ENCODE measurements at places on chromosomes 2 and 18.

DNA sequence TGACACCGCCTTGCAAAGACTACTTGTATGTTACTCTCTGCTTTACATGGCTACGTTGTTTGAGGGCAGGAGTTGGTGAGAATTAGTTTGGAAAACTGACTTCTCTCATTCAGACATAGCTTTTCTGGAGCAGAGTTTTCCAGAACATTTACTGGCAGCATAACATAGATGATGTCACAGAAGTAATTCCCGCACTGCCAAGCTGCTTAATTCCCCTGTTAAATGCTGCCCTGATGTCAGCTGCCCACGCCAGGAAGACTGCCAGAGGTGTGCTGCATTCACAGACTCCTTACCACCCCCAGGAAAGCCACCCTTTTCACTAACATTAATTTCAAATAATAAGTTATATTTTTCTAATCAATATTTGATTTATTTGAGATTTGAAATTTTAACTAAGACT, 24.7 kb upstream of the PTPN2 start:
- DNase-seq, result no peak

GRCh38 chr2:16113568-16113967, 173.2 kb downstream of the MYCN start:
- no peak for DNase-seq

- no peak for DNase-seq
Observed at GRCh38 chr2:5561006-5561405, 131.2 kb upstream of the SOX11 start.

DNA sequence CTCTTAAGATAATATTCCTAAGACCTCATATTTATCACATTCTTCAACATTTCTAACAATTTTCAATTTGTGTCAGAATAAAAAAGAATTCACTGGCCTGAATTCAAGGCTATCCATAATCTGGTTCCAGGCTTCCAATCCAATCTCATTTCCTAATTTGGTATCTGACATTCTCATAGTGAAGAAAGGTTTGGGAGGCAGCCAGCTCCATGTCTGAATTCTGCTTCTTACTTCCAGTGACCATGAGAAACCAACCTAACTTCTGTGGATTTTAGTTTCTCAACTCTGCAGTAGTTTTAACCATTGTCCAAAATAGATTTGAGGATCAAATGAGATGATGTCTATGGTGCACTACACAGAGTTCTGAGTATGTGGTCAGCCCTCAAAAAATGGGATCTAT, 439.1 kb upstream of the GCFC2 start:
- no peak for DNase-seq

DNA sequence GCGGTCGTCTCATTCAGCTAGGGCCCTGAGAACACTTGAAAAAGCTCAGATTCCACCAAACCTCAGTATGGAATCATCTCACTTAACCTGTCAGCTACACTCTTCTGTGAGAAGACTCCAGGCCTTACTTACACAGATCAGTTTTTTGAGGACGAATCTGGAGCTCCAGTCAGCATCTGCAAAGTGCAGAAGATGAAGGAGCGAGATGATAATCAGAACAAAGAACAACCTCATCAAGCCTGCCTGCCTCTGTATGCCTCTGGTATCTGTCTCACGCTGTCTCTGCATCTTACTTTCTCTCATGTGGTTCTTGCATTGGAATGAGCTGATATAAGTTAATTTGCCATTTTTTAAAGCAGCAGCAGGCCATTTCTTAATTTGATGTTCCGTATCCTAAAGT, 444.1 kb upstream of the LRATD1 start:
- no peak for DNase-seq

GRCh38 chr18:69968039-69968438, 20.4 kb upstream of the CD226 start:
- peak; percentile 71 for DNase-seq

DNA sequence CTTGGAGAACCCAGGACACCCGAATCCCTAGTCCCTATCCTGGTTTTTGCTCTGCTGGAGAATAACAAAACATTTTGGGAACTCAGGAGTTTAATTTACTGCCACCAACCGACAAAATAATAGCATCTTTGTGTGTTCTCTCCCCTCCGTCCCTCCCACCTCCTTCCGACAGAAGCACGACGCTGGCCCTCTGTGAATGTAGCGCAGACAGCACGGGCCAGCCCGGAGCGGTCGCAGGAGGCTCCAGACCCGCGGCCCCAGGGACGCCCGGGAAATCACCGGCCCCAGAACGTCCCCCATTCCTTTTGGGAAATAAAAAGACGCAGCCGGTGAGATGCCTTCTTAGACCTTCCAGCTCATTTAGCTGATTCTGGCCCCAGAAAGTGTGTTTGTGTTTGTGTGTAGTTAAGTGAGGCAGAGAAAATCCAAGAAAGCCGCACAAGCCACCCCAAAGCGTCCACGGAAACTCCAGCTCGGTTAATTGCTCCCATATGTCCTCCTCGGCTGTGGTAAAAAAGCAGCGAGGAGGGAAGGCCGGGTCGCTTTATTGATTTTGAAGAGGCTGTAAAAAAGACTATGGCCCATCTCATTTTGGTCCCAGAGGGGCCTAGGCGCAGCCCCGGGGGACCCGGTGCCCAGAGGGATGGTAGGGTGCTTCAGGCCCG, 577 bp upstream of the TANC1 start:
- DNase-seq, result peak; percentile 30

DNA sequence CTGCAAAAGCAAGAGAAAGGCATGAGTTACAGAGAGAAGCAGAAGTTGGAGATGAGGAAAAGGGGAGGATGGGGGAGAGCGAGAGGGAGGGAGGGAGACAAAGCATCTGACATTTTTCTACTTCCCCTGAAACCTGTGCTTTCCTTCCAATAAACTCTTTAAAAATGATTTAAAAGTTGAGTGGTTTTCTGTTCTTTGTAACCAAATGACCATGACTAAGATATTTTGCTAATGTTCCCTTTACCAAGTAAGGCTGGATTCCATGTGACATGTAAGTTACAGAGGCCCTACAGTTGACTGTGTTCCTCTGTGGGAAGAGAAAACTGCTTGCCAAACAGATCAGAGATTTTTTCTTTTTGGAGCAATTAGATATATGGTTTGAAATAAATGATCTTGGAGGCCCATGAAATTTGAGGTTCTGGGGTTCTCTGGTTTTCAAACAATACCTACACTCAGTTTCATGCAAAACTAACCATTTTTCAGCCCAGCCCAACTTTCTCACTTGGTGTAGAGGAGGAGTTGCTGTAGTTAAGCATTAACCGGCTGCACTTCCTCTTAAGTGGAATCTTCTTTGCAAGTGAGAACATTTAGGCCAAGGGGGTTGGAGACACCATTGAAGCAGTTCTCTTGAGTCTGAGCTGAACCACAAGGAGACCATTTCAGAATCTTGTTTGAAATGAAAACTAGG, 34.5 kb downstream of the INSIG2 start:
- no peak for DNase-seq

DNA sequence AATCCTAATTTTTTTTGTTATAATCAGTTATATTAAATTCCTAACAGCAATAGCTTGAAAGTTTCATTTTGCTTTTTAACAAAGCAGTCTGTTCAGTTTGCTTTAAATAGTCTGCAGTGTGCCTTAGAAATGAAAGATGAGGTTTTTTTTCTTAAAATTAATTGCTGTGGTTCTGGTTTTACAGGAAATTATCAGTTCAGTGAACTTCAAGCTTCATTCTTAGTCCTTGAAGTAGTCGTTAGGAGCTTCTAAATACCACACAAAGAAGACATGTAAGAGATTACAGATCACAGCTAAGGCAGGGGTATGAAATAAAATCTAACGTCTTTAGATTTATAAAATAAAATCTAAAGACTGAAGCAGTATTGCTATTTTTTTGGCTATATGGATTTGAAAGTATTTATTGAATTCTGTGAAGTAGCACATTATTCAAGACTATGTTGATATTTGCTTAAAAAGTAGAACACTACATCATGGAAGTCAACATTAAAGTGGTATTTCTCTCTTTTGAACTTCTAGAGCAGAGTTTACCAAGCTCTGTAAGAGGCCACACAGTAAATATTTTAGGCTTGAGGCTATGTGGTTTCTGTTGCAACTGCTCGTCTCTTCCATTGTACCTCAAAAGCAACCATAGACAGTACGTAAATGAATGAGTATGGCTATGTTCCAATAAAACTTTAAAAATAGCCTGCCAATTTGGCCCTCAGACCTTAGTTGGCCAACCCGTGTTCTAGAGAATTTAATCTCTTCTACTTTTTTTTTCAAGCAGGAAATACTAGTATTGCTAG, 81.5 kb upstream of the STON1 start:
- DNase-seq, result no peak

GRCh38 chr2:96698221-96698861, 41.5 kb downstream of the LMAN2L start:
- DNase-seq, result no peak

DNA sequence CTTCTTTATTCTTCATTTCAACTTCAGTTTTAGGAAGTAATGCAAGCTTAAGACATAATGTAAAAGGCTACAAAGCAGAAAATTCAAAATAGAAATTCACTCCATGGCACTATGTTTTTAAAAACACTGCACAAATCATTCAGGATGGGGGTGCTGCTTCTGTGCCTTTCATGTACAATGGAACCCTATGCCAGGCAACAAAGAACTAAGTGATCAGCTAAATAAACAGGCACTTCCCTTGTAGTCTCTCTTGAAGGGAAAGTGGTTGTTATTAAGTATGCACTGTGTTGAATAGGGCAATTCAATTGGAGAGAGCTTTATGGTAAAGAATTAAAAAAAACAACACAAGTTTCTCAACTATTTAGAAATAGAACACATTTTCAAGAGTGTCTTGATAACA, 10.9 kb upstream of the ERBB4 start:
- DNase-seq, result peak; percentile 70

DNA sequence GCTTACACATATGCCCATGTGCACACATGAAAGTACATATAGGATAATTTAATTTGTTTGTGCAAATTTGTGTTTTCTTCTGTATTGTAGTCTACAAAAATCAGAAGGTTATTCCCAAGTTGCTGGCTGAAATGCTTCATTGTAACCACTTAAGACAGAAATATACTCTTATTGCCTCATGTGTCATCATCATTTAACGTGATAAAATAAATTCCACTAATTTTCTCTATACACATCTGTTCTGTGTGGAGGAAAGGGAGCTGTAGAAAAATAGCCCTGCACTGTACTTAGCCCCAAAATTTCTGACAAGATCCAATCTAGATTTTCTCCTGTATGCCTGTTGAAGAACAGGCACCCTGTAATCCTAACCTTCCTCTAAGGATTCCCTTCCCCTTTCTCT, 20.4 kb upstream of the NR4A2 start:
- DNase-seq, result no peak

DNA sequence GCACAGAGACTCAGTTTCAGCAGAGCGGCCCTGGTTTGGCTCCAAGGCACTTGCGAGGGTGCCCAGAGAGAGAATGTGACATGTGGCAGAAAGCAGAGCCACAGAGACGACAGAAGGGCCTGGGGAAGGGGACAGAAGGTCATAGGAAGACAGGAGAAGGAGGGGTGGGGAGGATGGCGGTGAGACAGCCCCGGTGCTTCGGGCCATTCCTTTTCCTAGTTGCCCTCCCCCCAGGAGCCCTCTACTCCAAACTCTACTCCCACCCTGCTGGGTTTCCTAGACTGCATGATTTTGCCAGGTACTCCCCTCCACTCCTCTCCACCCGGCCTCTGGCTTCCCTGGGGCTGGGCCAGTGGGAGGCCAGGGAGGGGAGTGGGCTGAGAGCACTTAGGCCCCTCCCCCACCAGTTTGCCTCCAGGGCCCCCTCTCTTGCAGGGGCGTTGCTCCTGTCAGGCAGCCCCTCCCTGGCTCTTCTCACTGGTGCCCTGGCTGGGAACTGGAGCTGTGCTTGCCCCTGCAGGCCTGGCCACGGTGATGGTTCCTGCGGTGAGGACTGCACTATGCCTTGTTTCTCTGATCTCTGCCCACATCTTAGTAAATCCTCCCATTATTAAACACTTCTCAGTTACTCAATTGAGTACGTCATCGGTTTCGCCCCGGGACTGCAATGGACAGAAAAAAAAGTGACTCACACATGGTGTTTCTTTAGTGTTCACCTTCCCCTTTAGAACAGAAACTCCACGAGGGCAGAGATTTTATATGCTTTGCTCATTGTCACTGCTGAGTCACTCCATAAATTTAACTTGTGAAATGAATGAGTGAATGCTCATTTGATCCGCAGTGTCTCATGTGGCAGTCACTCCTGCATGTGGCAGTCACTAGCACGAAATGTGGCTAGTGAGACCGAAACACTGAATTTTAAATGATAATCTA, 58.7 kb upstream of the SP3 start:
- no peak for DNase-seq

- peak; percentile 22 for DNase-seq
Observed at GRCh38 chr2:121634354-121635307, 14.6 kb downstream of the CLASP1 start.

DNA sequence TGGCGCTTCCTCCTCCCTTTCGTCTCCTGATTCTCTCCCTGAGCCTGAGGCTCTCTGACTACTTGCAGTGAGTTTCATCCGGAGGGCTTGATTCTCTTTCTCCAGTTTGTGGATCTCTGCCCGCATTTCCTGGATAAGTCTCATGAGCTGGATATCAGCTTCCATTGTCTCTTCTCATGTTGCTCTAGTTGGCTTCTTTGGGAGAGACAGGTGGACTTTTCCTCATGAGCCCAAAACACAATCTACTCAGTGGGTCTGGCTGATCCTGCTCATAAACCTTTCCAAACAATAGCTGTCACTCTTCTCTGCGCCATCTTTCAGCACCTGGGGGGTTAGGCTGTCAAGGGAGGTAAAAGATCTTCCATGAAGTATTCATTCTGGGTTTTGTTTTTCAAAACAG, at the start of gene CCDC195:
Gene CCDC195 (minus strand): TSS at position 165 of the 400 bp plus-strand sequence. CDS start 0 bp downstream, at position 165.
- no peak for DNase-seq

GRCh38 chr2:190891372-190891771, 10.8 kb downstream of the GLS start:
- no peak for DNase-seq

DNA sequence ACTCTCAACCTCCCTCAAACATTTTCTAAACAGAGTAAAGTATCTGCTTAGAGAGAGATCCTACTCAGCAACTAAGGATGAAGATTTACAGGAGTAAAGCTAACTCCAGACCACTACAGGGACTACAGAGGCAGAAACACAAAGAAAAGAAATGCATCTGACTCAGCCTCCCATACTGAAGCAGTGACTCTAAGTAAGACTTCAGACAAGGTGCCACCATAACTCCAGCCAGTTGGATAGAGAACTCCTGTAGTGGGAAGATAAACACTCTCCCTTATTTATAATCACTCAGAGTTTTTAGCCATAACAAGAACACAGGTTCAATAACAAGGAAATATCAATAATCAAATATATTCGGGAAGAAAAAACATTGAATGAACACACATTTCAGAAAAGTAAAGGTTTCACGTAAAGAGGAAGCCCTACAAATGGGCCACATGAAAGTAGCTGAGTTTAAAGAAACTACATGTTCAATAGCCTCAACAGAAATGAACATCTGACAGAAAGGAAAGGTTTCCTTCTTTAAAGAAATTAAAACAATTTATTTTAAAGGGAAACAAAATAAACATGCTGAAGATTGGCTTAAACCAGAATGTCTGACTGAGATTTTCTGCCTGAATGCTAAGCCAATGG, 519.9 kb downstream of the KCNJ3 start:
- no peak for DNase-seq

- DNase-seq, result no peak
Observed at GRCh38 chr2:24824966-24825882, 32.0 kb downstream of the CENPO start.
